Adrenal gland (tissue), 19 donors: ENCODE measurements at places on chromosomes 5 and 9. TPM values are rescaled to one million over a fixed set of nuclear protein-coding genes. Genes with fewer than 3 reads are reported as not detected.

GRCh38 chr5:79713727-79714126 is 24.1 kb downstream of the CMYA5 start:
- no peak for DNase-seq

- DNase-seq: no peak
Observed at GRCh38 chr5:143011585-143011984, 241.4 kb downstream of the ARHGAP26 start.

DNA sequence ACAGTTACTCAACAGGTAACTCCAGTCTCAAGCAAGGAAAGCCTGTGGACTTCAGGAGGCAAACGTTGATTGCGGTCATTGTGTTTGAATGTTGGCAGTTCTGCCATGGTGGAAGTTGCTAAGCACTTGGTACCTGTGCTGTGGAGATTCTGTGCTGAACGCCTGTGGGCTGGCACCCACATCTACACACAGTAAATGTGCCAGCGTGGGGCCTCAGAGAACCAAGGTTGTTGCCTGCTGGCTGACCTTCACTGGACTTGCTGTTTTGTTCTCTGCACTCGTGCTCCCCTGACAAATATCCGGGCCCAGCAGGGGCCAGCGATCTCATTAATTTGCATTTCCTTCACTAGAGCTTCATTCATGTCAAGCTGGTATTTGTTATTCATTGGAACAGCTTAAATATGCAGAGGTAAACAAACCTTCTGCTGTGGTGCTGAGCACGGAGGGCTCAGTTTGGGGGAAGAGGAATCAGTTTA is 141.8 kb downstream of the PRKACG start:
- DNase-seq: peak; percentile 38

DNA sequence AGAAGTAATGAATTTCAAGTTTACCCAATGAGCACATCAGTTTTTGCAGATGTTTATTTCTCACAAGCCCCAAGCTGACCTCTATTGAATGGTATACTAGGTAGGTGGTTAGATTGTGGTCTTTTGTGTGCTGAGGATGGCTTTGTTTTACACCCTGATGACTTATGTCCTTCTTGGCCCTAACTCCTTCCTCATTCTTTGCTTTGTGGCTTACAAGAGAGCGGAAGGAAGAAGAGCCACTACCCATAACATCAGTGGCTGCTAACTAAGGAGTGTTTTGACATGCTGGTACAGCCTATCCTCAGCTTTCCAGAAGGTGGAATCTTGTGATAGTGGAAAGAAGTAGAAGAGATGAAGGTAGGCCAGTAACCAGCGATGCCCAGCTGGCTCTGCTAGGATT is 85.7 kb upstream of the NTRK2 start:
- no peak for DNase-seq

GRCh38 chr9:5052838-5053237 is 67.8 kb downstream of the JAK2 start:
- DNase-seq: no peak

The BTNL3 gene
- total RNA-seq: 0.25 TPM

GRCh38 chr5:159929176-159929575 is 12.9 kb downstream of the ADRA1B start:
- DNase-seq: no peak

GRCh38 chr5:2848619-2849018 is 97.1 kb upstream of the IRX2 start:
- no peak for DNase-seq

DNA sequence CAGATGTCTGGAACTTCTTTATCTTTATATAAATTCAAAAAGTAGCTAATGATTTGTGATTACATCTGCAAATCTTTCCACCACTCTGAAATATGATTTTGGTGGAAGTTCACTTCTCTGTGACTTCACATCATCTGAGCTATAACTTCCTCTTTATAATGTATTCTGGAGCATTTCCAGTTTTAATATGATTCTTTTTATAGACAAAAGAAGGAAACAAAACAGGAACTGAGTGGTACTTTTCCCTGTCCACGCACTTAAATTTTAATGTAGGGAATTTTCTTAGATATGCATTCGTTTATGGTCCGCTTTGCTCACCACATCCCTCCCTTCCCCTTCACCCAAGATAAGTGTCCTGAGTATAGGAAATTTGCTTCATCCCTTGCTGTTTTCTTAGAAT is 333.5 kb downstream of the CHSY3 start:
- no peak for DNase-seq

DNA sequence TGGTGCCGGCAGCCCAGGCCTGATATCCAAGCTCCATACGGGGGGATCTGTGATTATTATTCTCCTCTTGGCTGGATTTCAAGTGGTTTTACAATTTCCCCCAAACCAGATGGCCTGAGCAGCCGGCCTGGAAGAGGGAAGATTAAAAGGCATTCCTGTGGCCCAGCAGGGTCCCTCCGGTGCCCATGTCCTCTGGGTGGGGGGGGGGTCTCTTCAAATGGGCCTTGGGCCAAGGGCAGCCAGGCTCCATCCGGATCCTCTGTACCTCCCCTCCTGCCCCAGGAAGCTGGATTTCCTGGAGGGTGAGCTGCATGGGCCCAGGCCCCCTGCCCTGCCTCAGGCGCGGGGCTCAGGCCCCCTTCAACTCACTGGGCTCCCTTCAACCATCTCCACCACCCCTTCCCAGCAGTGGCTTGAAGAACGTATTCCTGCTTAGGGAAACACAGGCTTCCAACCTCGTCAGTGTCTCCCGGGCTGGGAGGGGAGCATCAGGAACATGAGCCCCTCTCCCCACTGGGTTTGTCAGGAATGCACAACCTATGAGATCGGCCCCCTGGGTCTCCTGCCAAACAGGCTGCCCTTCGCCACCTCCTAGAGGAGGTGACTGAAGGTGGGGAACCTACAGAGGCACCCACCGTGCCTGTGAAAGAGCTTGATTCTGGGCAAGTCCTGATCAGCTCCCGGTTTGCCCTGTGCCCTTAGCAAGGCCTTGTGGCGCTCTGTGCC is 62.9 kb upstream of the ORM1 start:
- no peak for DNase-seq

The LIX1 gene
- 0.33 TPM for total RNA-seq

The ACTBL2 gene
- not detected for total RNA-seq

DNA sequence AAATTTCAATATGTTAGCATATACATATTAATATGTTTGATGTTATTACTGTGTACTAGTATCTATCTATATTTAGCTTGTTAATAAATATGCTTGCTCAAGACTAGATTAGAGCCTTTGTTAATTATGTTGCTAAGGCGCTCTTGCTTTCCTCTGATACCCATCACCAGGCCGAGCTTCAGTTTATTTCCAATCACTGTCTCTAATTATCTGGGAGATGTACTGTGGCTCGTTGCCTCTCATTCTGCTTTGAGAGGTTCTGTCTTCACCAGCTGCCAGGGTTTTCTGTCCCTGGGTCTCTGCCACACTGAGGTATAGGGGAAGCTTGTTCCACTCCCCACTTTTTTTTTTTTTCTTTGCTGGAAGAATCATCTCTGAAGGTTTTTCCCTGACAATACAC is 21.0 kb upstream of the TAF11L2 start:
- no peak for DNase-seq

The FAM151B gene
- 5.4 TPM for total RNA-seq

The BARHL1 gene
- not detected for total RNA-seq

GRCh38 chr5:173392-174290 is 17.7 kb upstream of the LRRC14B start:
- no peak for DNase-seq

DNA sequence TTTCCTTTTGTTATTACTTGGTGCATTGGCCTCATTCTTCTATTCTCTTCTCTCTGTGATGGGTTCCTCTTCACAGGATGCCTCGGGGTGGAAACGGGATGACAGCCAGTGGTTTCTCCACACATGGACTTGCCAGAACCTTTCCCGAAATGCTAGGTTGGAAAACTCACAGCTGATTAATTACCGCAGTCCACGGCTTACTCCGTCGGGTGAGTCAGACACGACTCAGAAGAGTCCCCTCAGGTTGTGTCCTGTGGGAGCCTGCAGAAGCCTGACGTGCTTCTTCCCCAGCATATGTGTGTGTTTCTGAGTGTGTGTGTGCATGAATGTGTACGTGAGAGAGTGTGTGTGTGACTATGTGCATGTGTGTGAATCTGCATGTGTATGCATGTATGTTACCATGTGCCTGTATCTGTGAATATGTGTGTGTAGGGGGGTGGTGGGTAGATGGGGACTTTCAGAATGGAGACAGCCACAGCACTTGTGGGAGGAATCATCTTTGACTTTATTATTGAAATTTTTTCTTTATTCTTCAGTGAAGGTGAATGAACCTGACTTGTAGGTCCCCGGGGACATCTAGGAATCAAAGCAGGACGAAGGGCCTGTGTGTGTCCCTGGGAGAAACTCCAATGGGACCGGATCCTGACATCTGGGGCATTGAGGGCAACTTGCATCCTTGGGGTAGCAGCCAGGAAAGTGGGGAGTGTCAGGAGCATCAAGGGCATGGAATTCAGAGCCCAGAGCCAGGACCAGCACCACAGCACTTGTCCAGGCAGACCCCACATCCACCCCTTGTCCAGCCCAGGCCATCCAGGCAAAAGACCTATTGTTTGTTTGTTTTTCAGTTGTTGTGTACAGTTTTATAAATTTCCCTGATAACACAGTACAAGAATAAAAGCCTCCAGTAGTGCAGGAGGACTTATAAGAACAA is 21.9 kb upstream of the MED10 start:
- no peak for DNase-seq

GRCh38 chr9:82183181-82183860 is 194.7 kb downstream of the SPATA31D1 start:
- DNase-seq: no peak

- DNase-seq: no peak
Observed at GRCh38 chr9:127778280-127779135, at the start of gene SH2D3C. SH2D3C (minus strand) TSS chr9:127778666; CDS start chr9:127778627, 39 bp downstream.

- DNase-seq: no peak
Observed at GRCh38 chr5:140630292-140631035, 2.5 kb downstream of the CD14 start.

The CNTNAP3B gene
- total RNA-seq: 1.5 TPM

DNA sequence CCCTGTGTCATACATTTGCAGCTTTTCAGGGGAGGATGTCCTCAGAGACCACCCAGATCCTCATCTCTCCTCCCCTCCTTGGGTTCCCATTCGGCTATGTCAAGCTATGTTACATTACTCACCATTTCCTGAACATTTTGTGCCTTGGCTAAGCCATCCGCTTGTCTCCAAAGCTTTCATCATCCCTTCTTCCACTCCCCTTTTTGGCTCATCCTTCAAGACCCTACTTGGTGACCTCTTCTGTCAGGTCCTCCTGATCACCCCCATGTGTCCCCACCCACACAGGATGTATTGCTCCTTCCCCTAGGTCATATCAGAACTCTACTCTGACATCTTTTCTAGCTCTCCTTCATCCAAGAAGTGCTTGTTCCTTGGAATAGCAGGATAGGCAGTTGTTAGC is 81.8 kb downstream of the BOD1 start:
- no peak for DNase-seq

- no peak for DNase-seq
Observed at GRCh38 chr5:60519372-60519771, 180.6 kb downstream of the DEPDC1B start.

DNA sequence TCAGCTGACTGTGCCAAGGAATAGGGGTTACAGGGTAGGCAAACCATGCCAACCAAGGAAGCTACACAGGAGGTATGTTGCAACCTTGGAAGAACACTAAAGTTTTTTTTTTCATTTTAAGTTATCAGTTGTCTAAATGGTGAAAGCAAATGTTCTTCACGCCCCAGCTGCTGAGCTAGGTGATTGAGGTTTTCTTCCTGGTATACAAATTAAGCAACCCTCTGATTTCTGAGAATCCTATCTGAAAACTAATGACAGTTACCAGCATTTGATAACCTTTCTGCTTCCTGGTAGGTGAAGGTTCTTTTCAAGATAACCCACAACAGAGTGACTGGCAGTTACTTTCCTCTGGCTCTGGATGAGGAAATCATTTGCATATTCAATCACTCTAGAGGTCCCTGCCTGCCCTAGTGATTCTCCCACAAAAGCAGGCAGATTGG is 194.9 kb downstream of the ATP10B start:
- DNase-seq: no peak

- no peak for DNase-seq
Observed at GRCh38 chr9:83133316-83133715, 70.4 kb upstream of the RASEF start.

DNA sequence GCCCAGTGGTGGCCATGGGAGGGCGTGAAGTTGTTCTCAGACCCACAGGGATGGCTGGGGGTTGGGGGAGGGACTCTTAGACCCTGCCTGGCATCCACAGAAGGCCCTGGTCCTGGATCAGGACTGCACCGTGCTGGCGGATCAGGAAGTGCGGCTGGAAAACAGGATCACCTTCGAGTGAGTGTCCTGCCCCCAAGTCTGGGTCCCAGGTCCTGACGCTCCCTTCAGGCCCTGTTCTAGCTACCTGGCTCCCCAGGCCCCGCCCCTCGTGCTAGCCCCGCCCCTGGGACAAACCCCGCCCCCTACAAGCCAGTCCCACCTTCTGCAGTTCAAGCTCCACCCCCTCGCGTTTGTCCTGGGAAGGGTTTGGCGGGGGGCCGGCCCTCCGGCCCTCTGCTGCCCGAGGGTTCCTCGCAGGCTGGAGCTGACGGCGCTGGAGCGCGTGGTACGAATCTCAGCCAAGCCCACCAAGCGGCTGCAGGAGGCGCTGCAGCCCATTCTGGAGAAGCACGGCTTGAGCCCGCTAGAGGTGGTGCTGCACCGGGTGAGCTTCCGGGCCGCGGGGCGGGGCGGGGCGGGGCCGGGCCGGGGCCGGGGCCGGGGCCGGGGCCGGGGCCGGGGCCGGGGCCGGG is 12.9 kb downstream of the RGS14 start:
- DNase-seq: peak; percentile 92

The TBC1D2 gene
- total RNA-seq: 11.3 TPM

The CTNND2 gene
- not detected for total RNA-seq

DNA sequence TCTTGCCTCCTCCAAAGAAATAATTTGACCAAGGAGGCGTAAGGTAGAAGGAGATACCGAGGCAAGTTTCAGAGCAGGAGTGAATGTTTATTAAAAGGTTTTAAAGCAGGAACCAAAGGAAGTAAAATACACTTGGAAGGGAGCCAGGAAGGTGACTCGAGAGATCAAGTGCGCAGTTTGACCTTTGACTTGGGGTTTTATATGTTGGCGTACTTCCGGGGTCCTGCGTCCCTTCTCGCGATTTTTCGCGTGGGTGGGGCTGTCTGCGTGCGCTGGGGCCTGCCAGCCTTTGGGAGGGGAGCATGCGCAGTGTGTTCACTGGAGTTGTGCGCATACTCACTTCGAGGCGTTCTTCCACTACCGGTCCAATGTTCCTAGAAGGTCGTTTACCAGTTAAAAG is 166.0 kb upstream of the IRX2 start:
- DNase-seq: no peak

- no peak for DNase-seq
Observed at GRCh38 chr9:86217076-86217755, 42.2 kb downstream of the C9orf153 start.

- DNase-seq: no peak
Observed at GRCh38 chr9:69089491-69089890, 53.9 kb downstream of the FXN start.
